Astrocyte (in vitro differentiated cells and primary cell): ENCODE measurements at places on chromosomes 5 and 9. TPM values are rescaled to one million over a fixed set of nuclear protein-coding genes. Genes with fewer than 3 reads are reported as not detected.
A peak's percentile ranks its signal among the peaks of the same experiment; 100 is the strongest.

Gene ACOT12
- total RNA-seq: 0.09 TPM in 1 of 2 replicates, not detected in the other

Gene C9orf50
- 0.41 TPM in 1 of 2 replicates, not detected in the other for total RNA-seq

GRCh38 chr5:67095346-67096171, 101.0 kb downstream of the CD180 start:
- peak; percentile 23 for DNase-seq

- no peak for DNase-seq
Observed at GRCh38 chr9:77005216-77005615, 14.2 kb upstream of the FOXB2 start.

GRCh38 chr9:98707166-98708102, 1.3 kb downstream of the GABBR2 start:
- peak; percentile 74 for DNase-seq

DNA sequence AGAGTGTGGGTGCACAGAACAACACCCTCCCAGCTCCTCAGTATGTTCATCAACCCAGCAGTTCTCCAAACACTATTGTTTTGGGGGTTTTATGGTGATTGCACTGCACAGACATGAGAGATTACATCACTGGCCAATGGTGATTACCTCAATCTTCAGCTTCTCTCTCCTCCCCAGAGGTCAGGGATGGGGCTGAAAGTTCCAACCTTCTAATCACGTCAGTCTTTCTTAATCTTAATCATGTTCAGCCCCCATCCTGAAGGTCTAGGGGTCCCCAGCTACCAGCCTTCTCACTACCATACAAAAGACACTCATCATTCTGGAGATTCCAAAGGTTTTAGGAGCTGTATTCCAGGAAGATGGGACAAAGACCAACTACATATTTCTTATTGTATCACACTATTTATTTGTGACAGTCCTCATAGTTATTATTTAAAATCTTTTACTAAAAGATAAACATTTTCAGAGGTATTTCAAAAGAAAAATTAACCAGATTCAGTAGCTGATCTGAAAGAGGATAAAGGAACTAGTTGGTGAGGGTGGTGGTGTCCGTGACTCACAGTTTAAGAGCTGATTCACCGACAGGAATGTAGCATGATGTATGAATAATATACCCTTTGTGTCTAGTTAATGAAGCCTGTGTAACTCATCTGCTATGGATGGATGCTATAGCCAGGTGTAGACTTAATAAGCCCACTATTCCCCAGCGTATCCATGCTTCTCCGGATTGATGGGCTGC, 35.6 kb downstream of the RASEF start:
- DNase-seq: peak; percentile 96

DNA sequence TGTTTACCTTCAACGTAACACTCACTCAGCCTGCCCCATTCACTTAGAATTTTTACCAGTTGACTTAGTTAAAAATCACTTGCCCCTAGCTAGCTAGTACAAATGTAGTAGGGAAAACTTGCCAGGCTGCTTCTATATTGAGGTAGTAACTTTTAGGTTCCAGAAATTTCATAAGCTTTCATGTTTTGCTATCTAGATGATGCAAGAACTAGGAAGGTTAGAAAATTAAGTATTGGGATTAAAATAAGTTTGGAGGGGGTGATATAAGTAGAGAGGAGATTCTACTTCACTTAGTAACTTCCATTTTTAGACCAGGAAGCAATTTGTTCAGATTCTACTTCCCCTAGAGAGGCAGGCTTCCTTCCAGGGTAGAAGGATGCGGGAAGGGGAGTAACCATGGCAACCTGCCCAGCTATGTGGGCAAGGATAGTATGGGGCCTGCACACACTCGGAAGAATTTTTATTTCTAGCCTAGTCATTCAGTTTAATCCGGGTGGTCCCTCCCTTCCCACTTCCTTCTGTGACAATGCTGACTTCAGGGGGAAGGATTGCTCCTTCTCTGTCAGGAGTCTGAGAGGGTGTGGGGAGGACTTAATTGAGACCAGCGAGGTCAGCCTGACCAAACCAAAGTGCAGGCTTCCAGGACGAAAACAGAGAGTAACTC, 4.2 kb downstream of the DAB2 start:
- DNase-seq: peak; percentile 79

GRCh38 chr5:3104429-3105060, 353.1 kb upstream of the IRX2 start:
- no peak for DNase-seq

GRCh38 chr5:53416144-53416738, 64.2 kb upstream of the FST start:
- DNase-seq: no peak

DNA sequence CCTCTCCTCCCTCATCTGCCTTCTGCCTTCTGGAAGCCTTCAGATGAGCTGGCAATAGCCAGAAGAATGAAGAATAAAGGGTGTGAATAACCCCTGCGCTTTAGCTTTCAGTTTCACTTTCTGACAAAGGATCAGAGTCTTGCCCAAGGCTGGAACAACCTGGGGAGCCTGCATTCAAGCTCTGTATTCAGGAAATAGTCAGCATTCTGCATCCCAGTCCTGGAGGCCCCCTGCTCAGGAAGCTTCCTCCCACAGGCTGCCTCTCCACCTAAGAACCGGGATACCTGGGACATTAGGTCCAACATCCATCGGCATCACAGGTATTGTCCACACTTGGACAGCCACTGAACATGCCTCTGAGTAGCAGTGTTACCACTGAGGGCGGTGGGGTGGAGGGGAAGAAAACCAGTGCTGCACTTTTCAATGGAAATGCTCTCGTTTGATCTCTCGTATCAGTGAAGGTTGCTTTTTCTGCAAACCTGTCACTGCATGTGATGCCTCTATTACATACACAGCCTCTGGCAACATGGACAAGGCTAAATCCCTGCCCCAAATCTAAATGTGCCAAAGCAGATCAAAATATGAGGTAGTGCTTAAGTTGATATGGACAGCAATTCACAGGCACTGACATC, 39.8 kb upstream of the ACO1 start:
- no peak for DNase-seq

- DNase-seq: peak; percentile 72
Observed at GRCh38 chr9:88388886-88389605, 802 bp downstream of the SPIN1 start.

DNA sequence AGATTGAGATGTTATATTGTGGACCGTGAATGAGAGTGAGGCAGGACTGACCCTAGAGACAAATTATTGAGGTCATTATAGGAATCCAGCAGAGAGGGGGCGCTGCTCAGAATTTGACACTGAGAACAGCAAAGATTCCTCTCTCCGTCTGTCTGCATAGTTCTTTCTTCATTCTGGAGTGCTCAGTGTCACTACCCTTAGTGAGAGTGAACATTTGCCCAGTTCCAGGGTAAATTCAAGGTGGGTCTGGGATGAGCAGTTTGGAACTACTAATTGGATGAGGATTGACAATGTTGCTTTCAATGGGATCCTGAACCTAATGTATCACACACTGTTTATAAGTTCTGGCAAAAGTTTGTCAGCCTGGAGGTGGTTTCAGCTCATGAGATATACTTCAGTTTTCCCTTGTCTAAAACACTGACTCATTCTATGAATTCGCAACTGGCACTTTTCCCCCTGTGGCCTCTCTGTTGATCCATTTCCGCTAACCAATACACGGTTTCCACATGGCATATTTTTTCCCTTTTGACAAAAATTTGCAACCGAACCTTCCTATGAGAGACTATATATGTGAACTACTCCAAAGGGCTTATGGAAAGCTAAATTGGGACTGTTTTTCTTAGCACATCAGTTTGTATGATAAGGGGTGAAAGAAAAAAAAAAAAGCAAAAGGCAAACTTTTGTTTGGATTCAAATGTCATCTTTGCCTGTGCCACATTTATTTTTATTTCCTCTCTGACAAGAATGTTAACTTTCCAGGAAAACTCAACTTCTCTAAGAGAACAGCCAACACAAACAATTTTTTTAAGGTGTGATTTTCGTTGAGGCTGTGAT, 1240.7 kb upstream of the WWC1 start:
- no peak for DNase-seq

DNA sequence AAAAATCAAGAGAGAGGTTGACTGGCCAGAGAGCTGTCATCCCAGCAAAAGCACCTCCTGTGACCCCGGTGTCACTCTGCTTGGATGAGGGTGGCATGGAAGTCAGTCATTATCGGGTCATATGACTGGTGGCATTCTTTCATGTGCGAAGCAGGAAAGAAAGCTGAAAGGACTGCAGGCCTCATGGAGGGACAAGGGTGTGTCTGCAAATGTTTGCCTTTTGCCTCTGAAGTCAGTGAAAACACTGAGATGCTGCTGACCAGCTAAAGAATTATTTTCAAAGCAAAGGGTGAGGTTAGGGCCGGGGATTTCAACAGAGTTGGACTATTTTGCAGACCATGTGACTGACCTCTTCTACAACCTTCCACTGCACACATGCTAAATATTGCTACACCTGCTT, 298.3 kb downstream of the CSNK1G3 start:
- no peak for DNase-seq
